B cell (primary cell): ENCODE measurements at places on chromosomes 2 and 18. TPM values are rescaled to one million over a fixed set of nuclear protein-coding genes. Genes with fewer than 3 reads are reported as not detected.

ST3GAL5 gene
- total RNA-seq = 90.3 and 94.3 TPM in 2 replicates

HOXD9 gene
- not detected in 2 replicates for total RNA-seq

GRCh38 chr2:159078443-159078842 lies 110.0 kb downstream of the TANC1 start:
- H3K4me3 ChIP-seq = no peak overlapping the region
- H3K27ac ChIP-seq = no peak overlapping the region
- no peak for DNase-seq

- no peaks in the 10 kb centered on the region for H3K27me3 ChIP-seq
- no peak overlapping the region for H3K4me3 ChIP-seq
- DNase-seq = no peak
Observed at GRCh38 chr2:226396541-226396940, 403.1 kb downstream of the IRS1 start.

DNA sequence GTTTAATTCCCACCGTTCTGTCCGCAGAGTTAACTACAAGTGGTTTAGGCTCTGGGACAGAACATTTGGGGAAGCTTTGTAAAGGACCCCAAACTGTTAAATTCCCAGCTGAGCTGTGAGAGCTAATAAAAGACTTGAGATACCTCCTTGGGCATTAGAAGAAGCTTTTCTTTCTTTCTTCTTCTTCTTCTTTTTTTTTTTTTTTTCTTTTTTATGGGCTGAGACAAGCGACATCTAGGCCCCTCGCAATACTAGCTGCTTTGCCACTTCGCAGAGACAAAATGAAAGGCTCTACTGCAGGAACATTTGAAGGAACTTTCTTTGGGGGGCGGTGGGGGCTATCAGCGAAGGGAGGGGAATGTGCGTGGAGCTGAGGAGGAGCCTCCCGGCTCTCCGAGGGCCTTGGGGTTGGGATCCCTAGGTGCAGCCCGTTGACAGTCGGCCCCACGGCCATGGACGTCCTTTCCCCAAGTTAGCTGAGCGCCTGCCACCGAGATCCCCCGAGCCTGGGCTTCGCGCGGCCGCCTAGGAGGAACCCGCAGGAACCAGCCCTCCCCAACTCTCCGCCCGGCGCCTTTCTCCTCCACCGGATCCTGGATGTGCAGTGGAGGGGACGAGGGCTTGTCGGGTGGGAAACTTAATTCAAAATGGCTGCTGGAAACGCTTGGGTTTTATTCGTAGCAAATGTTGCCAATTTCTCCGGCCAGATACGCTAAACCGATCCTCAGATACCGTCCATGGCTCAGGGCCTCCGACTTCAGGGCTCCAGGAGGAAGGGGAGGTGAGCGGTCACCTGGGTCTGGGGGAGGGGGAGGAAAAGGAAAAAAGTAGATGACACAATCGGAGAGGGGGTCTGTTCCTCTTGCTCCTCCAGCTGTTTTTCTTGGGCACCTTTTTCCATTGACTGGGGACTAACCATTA lies 4.2 kb downstream of the MEIS1 start:
- H3K4me3 ChIP-seq = no peak overlapping the region
- no peaks in the 10 kb centered on the region for H3K36me3 ChIP-seq
- no peak overlapping the region for H3K27ac ChIP-seq
- DNase-seq = no peak
